NCI-H2081 treated with DMSO at 0.1 percent for 48 hours (cell line): ENCODE measurements at places on chromosomes 16 and 17.

DNA sequence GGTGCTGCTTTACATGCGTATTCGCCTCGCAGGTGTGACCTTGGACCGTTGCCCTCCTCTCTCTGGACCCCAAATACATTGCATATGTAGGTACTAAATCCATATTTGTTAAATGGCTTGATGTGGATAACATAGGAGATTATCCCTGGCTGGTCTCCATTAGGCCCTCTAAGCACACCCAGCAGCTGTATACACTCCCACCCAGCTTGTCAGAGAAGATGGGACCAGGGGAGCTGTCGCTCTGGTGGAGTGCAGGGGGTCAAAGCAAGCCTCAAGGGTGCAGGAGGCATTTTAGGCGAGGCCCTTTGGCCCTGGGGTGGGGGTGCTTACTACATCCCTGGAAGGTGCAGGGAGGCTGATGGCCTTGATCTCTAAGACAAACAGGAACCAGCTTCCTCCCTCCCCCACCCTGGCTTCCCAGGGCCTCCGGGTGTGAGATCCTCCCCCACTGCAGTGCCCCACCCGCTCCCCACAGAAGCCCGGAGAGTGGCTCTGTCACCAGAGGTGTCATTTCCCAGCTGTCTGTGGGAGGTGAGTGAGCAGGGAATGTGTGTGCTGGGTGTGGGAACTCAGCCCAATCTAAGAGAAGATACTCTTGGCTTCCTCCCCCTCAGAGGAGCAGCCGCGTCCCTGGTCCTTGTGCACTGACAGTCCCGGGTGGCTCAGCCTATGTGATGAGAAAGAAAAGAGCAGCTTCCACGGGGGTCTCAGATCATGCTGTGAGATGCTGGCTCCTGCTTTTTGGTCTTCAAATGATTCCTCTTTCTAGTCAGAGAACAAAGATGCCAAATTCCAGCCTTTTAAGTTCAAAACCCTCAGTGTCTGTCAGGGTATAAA is 1.4 kb upstream of the VAMP2 start:
- DNase-seq, result no peak

DNA sequence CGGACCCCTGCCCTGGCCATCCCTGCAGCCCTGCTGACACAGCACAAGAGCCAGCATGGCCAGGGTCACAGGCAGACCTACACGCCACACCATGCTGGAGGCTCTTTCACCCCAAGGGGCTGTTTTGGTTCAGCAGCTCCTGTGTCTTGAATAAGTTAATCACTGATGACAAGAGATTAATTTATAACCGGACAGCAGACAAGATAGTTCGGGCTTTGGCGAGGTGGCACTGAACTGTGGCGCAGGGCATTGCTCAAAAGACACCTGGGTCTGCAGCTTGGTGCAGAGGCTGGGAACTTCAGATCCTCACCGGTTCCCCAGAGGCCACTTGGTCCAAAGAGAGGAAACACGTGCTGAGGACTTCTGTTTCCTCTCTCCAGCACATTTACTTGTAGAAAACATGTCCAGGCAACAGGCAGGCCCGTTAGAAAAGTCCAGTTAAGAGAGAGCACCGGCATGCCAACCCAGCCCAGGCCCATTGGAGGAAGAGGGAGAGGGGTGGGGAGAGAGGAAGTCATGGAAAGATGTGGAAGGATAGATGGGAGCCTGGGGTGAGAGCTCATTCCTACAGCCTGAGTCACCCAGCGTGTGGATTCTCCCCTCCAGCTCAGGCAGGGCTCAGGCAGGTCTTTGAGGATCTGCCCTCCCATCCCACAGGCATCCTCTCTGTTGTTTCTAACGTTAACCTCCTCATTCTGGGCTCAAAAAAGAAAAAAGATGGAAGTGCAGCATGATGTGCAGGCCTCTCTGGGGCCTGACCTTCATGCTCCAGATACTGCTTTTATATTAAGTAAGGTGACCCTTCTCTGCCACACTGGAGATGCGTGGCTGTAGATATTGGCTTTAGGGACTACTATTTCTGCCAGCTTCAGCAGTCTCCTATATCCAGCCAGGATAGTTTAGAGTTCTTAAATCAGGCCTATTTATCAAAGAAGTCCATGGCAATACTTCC is 80.0 kb upstream of the HNF1B start:
- DNase-seq, result no peak

DNA sequence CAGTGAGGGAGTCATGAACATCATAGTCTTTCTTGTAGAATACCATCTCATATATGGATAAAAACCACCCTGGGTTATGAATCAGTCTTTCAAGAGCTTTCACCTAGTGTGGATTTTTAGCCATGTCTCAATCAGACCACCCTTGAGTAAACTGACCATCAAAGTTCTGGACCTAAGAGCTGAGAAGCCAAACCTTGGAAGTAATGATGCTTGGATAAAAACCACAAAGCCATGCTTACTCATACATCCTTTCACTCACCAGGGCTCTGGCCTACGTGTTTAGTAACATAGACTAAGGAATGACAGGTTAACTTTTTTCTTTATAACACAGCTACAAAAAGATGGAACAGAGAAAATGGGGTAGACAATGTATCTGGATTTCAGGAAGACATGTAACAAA is 167.2 kb downstream of the STX8 start:
- no peak for DNase-seq

DNA sequence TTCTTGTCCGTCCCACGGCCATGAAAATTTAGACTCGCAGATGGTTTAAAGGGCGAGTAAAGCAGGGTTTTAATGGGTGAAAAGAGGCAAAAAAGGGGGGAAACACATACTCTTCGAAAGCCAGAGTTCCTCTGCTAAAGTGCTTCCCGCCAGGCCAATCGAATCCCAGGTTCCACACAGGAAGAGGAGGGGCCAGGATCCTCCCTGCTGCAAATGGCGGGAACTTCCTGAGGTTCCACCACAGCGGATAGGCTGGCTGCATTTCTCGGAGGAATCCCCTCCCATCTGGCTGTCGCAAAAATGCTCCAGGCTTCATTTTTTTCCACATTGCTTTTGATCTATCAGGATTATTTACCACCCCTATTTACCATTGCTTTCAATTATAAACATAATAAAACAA is 670.1 kb upstream of the CA10 start:
- peak; percentile 67 for DNase-seq

- peak; percentile 36 for DNase-seq
Observed at GRCh38 chr17:44636562-44636961, 19.7 kb upstream of the MEIOC start.

- DNase-seq, result no peak
Observed at GRCh38 chr17:41544491-41544892, 16.4 kb upstream of the KRT19 start.

GRCh38 chr17:49913226-49914095 is 55.5 kb upstream of the DLX4 start:
- DNase-seq, result no peak
